Neural progenitor cell (in vitro differentiated cells): ENCODE measurements at places on chromosomes 4 and X. TPM values are rescaled to one million over a fixed set of nuclear protein-coding genes. Genes with fewer than 3 reads are reported as not detected.

The CD40LG gene
- total RNA-seq: not detected in 2 replicates

The XG gene
- total RNA-seq: not detected in 2 replicates

The PFKFB1 gene
- total RNA-seq: 0.17 and 0.74 TPM in 2 replicates

GRCh38 chr4:105455998-105456397, 17.9 kb downstream of the PPA2 start:
- no peak for DNase-seq
- H3K4me3 ChIP-seq: no peak overlapping the region
- no peak overlapping the region for H3K27ac ChIP-seq

DNA sequence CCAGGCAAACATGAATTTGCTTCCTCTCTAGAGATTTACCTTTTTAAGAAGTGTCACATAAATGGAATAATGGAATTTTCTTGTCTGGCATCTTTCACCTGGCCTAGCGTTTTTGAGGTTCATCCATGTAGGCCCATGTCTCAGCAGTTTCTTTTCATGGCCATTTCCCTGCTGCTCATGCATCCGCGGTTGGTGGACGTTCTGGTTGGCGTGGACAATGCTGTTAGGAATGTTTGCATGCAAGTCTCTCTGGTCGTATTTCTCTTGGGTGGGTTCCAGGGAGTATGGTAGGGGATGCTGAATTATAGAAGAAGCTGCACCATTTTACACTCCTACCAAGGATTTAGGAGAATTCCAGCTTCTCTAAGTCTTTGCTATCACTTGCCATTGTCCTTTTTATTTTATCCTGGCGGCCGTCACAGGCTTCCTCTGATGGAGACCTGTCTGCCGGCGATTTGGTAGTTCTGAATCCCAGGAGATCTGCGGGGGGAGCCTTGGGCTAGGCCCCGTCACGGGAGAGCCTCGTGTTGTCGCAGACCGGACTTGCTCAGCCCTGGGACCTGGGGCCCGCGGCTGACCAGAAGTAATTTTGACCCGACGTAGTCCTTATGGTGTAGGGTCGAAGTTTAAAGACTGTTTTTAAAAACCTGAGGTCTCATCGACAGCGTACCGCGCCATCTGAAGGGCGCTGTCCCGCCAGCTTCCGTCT, 56.9 kb upstream of the TADA2B start:
- peak overlapping the region; percentile 78 for H3K27ac ChIP-seq
- peaks cover 32% of the 10 kb centered on the region for H3K4me1 ChIP-seq
- H3K36me3 ChIP-seq: no peaks in the 10 kb centered on the region
- no peaks in the 10 kb centered on the region for H3K27me3 ChIP-seq
- peak; percentile 69 for DNase-seq
- peak overlapping the region; percentile 95 for H3K4me3 ChIP-seq

DNA sequence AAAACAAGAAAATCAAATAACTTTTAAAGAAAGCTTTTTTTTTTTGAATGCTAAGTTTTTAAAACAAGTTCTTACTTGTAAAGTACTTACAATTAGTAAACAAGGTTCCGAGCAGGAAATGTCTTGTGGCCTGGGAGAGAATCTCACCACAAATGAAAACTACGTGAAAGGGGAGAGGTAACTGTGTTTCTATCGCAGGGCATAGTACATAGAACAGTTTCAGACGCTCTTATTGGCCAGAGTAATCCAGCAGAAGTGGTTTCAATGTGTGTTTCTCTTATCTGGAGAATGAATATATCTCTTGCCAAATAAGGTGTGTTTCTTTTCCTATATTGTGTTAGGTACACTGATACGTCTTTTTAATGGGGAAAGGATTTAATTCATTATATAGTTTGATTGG, at the start of gene PLAC8:
PLAC8 (minus strand) TSS at position 154 of the 400 bp plus-strand sequence. CDS start 6,808 bp downstream, outside the sequence.
- no peaks in the 10 kb centered on the region for H3K4me1 ChIP-seq
- H3K27ac ChIP-seq: no peak within 1 kb of the TSS
